ENCODE measurements at places on chromosomes 4 and X.

DNA sequence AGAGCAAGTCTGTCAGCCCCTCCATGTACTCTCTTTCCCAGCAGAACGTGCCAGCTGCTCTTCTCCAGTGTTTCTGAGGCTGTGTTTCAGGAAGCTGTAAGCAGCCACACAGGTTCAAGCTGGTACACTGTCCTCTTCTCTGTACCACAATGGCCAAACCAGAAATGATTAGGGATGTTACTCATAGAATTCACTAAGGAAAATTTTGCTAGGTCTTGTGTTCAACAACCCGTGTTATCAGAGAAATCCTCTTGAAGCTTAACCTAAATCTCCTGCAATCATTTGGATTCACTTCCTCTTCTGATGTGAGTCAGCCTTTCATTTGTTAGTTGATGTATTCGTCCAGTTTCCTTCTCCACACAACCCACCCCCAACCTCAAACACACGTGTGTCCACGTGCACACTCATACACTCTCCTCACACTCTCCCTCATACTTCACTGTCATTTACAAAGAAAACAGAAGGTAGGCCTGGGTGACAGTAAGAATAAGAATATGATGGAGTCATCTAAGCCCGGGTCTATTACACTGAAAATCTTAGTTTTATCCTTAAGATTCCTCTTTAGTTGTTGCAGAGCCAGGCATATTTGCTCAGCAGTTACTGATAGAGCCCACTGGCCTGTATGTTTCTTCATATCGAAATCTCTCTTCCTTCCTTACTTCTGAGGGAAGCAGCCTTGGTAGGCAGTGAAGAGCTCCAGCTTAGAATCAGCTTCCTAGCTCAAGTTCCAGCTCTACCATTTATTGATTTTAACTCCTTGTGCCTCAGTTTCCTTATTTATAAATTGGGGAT lies 63.4 kb downstream of the DCUN1D4 start:
- DNase-seq = no peak

GRCh38 chrX:114178126-114178525 lies 405.8 kb upstream of the HTR2C start:
- no peak for DNase-seq

- DNase-seq = no peak
Observed at GRCh38 chrX:115499112-115499805, 61.7 kb upstream of the PLS3 start.

DNA sequence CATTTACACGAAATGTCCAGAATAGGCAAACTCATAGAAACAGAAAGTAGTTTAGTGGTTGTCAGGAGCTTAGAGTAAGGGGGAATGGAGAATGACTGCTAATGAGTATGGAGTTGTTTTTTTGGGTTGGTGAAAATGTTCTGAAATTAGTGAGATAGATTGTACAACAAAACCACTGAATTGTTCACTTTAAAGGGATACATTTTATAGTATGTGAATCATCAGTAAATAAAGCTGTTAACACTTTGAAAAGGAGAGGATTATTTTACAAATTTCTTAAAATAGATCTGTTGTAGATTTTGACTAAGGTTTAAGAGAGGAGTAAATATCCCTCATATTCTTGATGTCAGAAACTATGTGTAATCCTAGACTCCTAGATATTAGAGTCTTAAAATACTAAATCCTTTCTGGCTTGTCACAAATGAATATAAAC lies 82.7 kb downstream of the RAPGEF2 start:
- DNase-seq = peak; percentile 16

GRCh38 chr4:70802928-70803580 lies 36.6 kb downstream of the GRSF1 start:
- no peak for DNase-seq

DNA sequence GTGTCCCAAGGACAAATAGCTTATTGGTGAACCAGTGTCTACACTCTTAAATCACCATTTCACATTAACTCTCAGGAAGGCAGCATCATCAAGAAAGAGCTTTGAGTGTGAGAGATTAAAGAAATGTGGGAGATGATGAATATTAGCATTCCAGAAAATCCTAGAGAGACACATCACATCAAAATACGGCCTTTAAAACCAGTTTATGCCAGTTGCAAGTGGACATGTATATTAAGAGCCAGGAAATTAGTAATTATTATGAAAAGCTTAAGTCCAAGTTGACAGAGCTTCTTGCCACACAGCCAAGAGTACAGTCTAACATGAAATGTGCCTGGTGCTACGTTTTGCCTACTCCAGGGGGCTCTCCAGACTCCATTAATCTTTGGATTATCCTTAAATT lies 503.0 kb upstream of the BOD1L1 start:
- peak; percentile 13 for DNase-seq

DNA sequence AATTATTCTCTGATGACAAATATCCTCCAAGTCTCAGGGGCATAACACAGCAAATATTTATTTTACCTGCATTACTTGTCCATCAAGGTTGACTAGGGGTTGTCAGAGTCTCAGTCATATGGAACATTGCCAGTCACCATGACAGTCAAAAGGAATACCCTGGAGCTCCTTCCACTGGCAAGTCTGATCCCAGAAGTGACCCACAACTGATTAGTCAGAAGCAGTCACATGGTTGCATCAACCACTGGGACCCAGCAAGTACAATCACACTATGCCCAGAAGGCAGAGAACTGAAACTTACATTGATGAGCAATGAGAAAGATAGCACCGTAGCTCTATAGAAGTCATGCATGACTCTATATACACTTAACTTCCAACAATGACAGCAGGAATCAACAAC lies 41.9 kb upstream of the SOD3 start:
- no peak for DNase-seq

DNA sequence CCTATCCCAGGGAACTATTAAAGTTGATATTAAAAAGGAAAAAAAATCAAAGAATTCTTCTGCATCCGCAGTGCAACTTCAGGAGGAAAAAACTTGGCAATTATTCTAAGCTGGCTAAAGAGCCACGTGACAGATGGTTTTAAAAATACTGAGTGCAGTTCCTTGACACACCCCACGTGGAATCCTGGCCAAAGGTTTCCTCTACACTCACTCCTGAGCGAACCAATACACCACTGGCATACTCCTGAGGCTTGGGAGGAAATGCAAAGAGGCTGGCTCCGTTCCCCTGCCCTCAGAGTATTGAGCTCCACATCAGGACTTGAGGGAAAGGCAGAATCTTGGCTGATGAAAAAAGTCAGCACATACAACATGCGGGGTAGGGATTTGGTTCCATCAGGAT lies 133.8 kb upstream of the ATP6AP2 start:
- DNase-seq = no peak

GRCh38 chrX:111336141-111336540 lies 65.9 kb upstream of the CAPN6 start:
- no peak for DNase-seq

- no peak for DNase-seq
Observed at GRCh38 chrX:136920001-136920400, 39.5 kb upstream of the RBMX start.

- DNase-seq = no peak
Observed at GRCh38 chr4:123994917-123995316, 598.3 kb downstream of the SPRY1 start.

DNA sequence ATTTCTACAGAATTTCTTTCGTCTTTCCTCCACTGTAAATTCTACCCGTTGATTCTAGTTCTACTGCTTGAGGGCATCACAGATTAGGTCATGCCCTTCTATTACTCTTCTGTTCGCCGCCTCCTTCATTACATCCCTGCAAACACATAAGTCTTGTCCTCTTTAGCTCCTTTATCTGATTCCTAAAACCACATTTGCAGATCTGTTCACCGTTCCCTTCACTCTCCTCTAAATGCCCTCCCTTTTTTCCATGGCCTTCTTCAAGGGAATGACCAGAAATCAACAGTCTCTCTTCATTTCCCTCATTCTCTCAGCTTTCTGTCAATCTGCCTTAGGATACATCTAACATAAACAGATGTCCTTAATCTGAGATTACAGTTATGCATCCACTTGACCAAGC lies 43.1 kb downstream of the BTC start:
- no peak for DNase-seq

GRCh38 chr4:8682296-8682695 lies 89.7 kb downstream of the CPZ start:
- no peak for DNase-seq

DNA sequence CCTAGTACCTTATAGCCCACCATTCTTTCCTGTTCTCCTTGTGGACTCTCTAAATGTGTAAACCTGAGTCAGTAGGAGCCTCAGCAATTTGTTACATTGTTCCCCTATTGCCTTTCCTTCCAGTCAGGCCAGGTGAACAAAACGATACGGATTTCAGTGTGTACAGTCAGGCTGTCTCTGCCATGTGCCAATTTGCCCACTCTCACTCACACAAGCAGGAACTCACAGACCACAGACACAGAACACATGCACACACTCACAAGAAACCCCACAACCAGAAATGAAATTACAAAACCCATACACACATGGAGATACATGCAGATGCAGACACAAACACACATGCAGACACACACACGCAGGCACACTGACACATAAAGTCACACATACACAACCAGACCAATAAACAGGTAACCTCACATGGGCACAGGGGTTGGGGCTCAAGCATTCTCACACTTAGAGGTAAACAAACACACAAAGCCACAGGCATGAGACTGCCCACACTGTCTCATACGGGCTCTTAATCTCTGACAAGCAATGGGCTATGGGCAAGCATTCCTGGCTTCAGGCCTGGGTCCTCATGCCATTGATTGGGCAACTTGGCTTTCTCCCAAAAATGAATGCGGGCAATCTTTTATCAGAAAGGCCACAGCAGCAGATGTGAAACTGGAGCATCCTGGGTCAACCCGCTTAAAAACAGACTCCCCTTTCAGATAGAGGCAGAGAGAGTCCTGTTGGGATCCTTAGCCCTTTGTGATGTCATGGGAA lies 68.7 kb downstream of the NBDY start:
- DNase-seq = no peak

DNA sequence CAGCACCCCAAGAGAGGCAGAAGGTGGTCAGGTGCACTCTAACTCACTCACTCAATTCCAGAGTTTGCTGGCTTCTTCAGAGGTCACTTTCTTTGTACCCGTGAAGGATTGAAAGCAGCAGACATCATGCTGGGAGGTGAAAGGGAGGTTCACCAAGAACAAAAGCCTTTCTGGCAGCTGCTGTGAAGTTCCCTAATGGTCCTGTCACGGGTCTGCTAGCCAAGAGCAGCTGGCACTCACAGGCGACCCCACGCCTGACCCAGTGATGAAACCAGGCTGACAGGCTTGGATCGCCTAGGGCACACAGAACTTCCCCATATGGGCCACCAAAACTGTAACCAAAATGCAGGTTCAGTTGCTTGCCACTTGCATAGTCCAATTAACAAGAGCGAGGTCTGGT lies 11.8 kb downstream of the NUDT11 start:
- DNase-seq = no peak

GRCh38 chr4:26724534-26724933 lies 136.1 kb upstream of the STIM2 start:
- DNase-seq = no peak

DNA sequence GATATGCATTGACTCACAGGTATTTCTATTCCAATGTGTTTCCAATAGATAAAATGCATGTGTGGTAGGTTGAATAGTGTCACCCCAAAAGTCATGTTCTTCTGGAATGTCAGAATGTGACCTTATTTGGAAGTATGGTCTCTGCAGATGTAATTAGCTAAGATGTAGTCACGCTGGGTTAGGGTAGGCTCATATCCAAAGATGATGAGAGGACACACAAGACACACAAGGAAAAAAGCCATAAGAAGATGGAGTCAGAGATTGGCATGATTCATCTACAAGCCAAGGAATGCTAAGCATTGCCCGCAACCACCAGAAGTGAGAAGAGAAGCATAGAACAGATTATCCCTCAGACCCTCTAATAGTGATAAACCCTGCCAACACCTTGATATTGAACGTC lies 17.5 kb downstream of the ZNF330 start:
- DNase-seq = peak; percentile 80

DNA sequence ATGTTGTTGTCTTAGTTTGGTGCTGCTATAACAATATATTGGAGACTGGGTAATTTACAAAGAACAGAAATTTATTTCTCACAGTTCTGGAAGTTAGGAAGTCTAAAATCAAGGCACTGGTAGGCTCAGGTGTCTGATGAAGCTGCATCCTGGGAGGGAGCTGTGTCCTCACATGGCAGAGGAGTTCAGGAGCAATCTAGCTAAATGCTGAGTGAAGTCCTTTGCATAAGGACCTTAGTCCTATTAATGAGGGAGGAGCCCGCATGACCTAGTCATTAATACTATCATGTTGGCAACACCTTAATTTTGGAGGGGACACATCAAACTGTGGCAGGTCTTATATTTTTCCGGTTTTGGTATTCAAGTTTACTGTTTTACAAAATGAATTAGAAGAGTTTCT lies 36.0 kb upstream of the NSUN7 start:
- no peak for DNase-seq

DNA sequence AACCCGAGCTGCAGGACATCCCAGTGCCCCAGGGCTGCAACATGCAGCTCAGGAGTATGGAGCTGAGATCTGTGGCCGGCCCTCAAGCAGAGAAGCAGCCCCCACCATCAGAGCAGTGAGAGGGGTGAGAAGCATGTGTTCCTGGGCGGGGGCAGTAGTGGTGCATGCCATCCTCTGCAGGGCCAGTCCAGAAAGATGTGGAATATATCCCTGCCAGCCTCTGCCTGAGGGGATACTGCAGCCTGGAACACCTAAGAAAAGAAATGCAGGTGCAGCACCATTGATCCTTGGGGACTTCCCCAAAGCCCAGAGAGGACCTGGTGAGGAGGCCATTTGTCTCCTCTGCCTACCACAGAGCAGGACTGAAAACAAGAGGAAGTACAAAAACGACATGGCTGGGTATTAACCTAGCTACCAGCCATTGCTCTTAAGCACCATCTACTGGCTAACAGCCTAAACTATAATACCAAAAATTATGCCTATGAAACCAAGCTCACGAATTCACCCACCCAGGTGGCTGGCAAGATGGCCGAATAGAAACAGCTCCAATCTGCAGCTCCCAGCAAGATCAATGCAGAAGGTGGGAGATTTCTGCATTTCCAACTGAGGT lies 158.8 kb downstream of the ADGRA3 start:
- DNase-seq = peak; percentile 32

DNA sequence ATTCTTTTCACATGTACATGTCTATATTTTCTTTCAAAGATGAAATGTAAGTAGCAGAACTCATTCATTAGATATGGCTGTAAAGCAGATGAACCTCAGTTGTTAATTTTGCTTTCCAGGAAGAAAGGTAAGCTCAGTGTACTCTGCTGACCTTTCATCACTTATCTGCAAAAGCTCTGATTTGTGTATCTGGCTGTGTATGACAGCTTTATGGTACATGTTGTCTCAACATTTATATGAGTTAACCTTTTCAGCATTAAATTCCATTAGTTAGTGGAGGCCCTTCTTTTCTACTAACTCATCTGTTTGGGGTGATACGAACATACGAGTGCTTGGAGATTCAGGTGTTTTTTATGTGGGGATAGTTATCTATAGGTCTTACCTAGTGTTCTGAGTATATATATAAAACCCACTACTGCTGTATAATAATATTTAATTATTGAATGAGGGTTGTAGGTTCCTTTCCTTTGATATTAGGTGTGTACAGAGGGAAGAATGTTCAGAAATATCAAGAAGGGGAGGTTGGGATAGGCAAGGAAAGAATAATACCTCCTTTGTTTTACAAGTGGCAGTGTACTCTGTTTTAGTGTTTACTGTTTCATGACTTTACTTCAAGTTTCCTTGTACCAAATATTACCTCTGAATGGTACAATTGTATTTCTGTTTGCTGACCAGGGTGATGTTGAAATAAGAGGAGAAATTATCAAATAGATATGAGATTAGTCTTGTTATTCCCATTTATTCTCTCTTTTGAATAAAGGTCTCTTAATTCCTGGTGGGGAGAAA lies 395.5 kb downstream of the ARHGAP24 start:
- no peak for DNase-seq

GRCh38 chr4:81491943-81492342 lies 20.2 kb upstream of the RASGEF1B start:
- DNase-seq = no peak

GRCh38 chr4:182649698-182650477 lies 267.3 kb downstream of the DCTD start:
- DNase-seq = peak; percentile 4
